ENCODE measurements at places on chromosomes 16 and 17.
A peak's percentile ranks its signal among the peaks of the same experiment; 100 is the strongest.

DNA sequence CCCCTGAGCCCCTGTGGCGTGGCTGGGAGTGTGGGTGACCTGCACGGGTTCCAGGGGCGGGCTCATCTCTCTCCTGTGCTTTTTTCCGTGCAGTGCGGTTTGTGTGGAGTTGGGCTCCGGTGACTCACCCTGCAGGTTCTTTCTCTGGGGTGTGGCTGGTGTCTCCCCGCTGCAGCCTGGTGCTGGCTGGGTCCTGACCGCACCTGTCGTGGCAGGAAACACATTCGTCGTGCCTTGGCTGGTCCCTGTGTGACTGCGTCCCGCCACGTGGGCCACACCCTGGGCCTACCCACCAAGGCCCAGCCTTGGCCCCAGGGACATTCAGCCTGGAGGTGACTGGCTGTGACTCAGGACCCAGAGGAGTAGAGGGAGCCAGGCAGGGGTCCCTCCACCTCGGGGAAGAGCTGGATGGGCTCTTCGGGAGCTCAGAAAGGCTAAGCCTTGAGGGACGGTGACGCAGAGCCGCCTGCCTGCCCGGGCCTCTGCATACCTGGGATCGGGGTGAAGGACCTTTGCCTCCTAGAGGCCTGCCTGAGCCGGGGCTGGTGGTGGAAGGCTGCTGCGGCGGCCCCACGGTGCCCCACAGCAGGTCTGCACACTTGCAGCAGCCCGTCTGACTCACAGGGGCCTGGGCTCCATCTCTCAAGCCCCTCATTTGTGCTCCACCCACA is 7.8 kb downstream of the TRAF7 start:
- no peak for DNase-seq

DNA sequence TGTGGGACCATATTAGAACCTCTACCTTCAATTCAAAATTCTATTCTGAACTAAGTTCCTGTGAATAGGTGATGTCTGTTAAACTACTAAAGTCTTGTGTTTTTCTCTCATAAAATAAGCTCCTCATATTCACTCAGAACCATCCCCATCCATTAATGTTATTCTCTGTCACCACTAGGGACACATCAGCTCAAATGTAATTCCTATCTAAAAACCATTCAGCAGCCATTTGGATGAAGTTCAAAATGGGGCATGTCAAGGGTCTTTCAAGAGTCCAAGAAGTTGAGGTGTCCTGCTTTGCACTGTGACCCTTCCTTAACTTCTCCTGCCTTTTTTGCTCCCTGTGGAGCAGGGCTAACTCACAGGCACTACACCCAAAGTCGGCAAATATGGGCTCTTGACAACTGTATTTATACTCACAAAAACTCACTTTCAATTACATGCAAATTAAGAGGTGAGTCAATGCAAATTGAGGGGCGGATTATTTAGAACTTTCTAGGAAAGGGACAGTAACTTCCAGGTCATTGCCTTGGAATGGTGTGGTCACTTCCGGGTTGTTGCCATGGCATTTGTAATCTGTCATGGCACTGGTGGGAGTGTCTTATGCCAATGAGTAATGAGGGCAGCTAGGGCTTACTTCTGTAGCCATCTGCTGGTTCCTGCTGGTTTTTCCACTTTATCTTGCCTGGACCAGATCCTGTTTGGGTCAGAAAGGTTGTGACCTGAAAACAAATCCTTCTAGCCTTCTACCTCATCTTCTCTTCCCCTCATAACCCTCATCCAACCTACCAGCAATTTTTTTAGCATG is 128.2 kb upstream of the COX10 start:
- DNase-seq, result no peak

GRCh38 chr17:82531431-82531881 is 11.9 kb downstream of the FOXK2 start:
- DNase-seq, result no peak

DNA sequence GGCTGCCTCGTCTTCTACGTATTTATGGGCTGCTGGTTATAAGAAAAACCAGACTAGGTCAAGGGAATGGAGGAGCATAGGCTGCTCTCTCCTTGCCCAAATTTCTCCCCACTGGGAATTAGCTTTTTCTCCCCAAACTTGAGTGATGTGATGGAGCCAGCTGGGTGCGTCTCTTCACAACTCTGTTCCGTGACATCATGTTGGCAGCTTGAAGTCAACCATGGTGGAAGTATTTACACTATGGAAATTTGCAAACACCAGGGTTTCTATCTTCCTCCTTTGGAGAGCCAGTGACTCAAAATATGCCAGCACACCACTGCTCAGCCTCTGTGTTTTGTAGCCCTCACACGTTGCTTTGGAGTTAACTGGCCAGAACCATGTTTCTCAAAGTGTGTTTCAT is 78.1 kb downstream of the OR1D5 start:
- DNase-seq, result no peak

GRCh38 chr16:87608400-87608985 is 6.2 kb downstream of the JPH3 start:
- DNase-seq, result peak; percentile 53
